ENCODE measurements at places on chromosomes 4 and X. TPM values are rescaled to one million over a fixed set of nuclear protein-coding genes. Genes with fewer than 3 reads are reported as not detected.

CFI gene
- total RNA-seq = 45.5 TPM

VCX gene
- total RNA-seq = not detected

ADH1C gene
- not detected for total RNA-seq

CRLF2 gene
- total RNA-seq = not detected

PRKG2 gene
- total RNA-seq = not detected

COL4A5 gene
- 27.7 TPM for total RNA-seq

YTHDC1 gene
- total RNA-seq = 42.8 TPM

CRMP1 gene
- total RNA-seq = 2.4 TPM

FDCSP gene
- total RNA-seq = not detected

CNKSR2 gene
- not detected for total RNA-seq

USP17L24 gene
- not detected for total RNA-seq

FRMPD4 gene
- under 0.01 TPM for total RNA-seq

ITIH6 gene
- total RNA-seq = not detected

HSFX3 gene
- not detected for total RNA-seq

TBC1D8B gene
- 3.7 TPM for total RNA-seq

CDKL2 gene
- 0.11 TPM for total RNA-seq

NPY1R gene
- under 0.01 TPM for total RNA-seq

NEUROG2 gene
- not detected for total RNA-seq

SSX2 gene
- not detected for total RNA-seq

NUDT9 gene
- total RNA-seq = 17.2 TPM

CXCL9 gene
- not detected for total RNA-seq

TMSB15C gene
- total RNA-seq = 8.5 TPM
